ENCODE measurements at places on chromosomes 16 and 17. TPM values are rescaled to one million over a fixed set of nuclear protein-coding genes. Genes with fewer than 3 reads are reported as not detected.
A peak's percentile ranks its signal among the peaks of the same experiment; 100 is the strongest.

DNA sequence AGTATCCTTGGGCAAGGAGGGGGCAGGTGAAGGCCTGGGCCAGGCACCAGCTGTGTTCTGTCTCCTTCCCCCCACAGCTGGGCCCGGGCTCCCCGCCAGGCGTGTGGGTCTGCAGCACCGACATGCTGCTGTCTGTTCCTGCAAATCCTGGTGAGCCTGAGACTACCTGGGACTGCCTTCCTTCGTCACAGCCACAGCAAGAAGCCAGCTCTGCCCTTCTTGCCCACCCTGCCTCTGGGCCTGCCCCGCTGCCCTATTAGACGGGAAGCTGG, 12.3 kb downstream of the FCSK start:
- DNase-seq, result no peak
- H3K27me3 ChIP-seq, result no peaks in the 10 kb centered on the region
- no peak overlapping the region for H3K4me3 ChIP-seq
- no peak overlapping the region for H3K27ac ChIP-seq
- peaks cover 6% of the 10 kb centered on the region for H3K36me3 ChIP-seq
- H3K4me1 ChIP-seq, result no peaks in the 10 kb centered on the region

DNA sequence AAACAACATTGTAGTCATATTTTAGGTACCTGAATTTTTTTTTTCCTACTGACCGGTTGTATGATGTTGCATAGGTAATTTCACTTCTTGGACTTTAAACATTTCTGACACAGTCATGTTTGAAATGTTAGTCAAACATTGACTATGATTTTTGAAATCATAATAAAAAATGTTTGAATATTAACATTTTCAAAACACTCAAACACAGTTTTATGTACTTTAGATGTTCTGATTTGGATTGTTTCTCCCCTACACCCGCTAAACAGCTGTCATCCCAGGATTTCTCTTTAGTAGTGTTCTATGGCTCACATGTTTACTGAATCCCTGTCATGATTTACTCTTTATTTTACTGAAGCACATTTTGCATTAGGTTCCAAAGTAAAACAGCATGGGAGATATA, 102.9 kb upstream of the NPEPPS start:
- no peak overlapping the region for H3K4me3 ChIP-seq
- H3K27ac ChIP-seq, result no peak overlapping the region
- peaks cover 11% of the 10 kb centered on the region for H3K4me1 ChIP-seq

GRCh38 chr16:48164907-48165715, 9.3 kb upstream of the ABCC12 start:
- no peaks in the 10 kb centered on the region for H3K36me3 ChIP-seq
- peak overlapping the region; percentile 45 for H3K27ac ChIP-seq
- peaks cover 18% of the 10 kb centered on the region for H3K4me1 ChIP-seq
- H3K27me3 ChIP-seq, result no peaks in the 10 kb centered on the region

- H3K4me3 ChIP-seq, result no peak overlapping the region
- peak; percentile 80 for DNase-seq
- H3K27ac ChIP-seq, result no peak overlapping the region
These were observed 3.9 kb upstream of the KRT28 start for GRCh38 chr17:40803617-40804082.

- H3K27ac ChIP-seq, result no peak overlapping the region
- peaks cover 2% of the 10 kb centered on the region for H3K36me3 ChIP-seq
- H3K27me3 ChIP-seq, result no peaks in the 10 kb centered on the region
- no peak for DNase-seq
- no peak overlapping the region for H3K4me3 ChIP-seq
These were observed 167.0 kb upstream of the RPH3AL start for GRCh38 chr17:519450-520212.

DNA sequence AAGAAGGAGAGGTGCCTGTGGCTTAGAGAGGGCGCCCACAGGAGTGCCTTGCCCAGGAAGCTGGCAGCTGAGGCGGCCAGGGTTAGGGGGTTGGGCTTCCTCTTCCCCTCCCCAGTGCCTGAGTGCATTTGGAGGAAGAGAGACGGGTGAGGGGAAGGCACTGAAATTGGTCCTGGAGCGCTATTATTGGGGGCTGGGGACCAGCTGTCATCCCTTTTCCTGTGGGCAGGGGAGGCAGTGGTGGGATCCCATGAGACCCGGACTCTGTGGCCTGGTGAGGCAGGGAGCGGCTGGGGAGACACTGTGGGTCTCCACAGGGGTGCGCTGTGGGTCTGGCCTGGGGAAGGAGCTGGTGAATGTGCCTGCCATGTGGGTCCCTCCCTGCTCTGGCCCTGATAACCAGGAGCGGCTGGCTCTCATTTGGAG, 259.7 kb downstream of the SEC14L1 start:
- peak; percentile 51 for DNase-seq
- peaks cover 5% of the 10 kb centered on the region for H3K36me3 ChIP-seq
- H3K4me3 ChIP-seq, result no peak overlapping the region
- H3K27me3 ChIP-seq, result no peaks in the 10 kb centered on the region
- no peak overlapping the region for H3K27ac ChIP-seq

DNA sequence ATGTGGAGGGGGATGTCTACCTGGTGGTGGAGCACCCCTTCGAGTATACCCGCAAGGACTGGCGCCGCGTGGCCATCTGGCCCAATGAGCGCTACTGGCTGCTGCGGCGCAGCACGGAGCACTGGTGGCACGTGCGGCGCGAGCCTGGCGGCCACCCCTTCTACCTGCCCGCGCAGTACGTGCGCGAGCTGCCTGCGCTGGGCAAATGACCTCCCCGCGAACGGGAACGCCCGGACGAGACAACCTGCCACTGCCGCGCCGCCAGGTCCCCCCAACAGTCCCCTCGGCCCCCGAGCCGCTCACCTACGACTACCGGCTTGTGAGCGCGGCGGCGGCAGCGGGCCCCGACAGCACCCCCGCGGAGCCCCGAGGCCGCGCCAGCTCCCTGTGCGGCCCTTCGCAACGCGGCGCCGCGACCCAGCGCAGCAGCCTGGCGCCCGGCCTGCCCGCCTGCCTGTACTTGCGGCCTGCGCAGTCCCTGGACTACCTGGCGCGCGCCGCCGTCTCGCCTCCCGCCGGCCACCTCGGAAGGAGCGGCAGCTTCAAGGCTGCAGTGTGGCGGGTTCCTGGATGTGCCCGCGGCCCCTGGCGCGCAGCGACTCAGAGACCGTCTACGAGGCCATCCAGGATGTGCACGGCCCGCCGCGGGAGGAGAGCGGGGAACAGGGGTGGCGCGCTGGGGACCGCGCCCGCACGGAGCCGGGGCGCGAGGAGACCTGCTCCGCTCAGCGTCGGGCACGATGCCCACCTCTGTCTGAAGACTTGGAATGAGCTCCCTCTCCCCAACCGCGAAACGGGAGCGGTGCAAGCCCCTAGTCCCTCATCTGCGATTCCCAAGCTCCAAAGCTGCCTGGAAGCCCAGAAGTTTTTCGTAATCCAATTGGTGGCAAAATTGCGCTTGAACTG, 48.7 kb upstream of the AMZ2 start:
- peaks cover 41% of the 10 kb centered on the region for H3K4me1 ChIP-seq
- no peak for DNase-seq
- H3K27me3 ChIP-seq, result peaks cover 3% of the 10 kb centered on the region
- no peak overlapping the region for H3K4me3 ChIP-seq
- no peak overlapping the region for H3K27ac ChIP-seq
- no peaks in the 10 kb centered on the region for H3K36me3 ChIP-seq

DNA sequence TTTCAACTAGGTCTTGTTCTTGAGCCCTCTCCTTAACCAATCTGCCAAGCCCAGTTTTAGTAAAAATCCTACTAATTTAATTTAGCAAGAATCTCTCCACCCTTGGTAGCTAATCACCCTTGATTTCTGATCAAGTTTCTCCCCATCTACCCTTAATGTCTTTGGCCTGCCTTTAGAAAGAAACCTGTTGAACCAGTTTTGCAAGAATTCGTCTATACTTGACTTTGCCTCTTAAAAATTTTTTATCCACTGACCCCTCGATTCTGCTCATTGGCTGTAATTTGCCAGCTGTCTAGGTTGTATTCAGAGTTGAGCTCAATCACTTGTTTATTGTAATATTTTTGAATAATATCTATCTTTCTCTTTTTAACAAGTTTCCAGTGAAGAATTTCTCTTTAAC, 1138.5 kb downstream of the CDH11 start:
- DNase-seq, result no peak
- H3K27ac ChIP-seq, result no peak overlapping the region
- no peak overlapping the region for H3K4me3 ChIP-seq
- no peaks in the 10 kb centered on the region for H3K4me1 ChIP-seq
- no peaks in the 10 kb centered on the region for H3K36me3 ChIP-seq
- H3K27me3 ChIP-seq, result no peaks in the 10 kb centered on the region

- peaks cover 6% of the 10 kb centered on the region for H3K27me3 ChIP-seq
- H3K4me3 ChIP-seq, result no peak overlapping the region
- DNase-seq, result no peak
- H3K36me3 ChIP-seq, result no peaks in the 10 kb centered on the region
- no peak overlapping the region for H3K27ac ChIP-seq
- peaks cover 5% of the 10 kb centered on the region for H3K4me1 ChIP-seq
These were observed 2.5 kb downstream of the HS3ST2 start for GRCh38 chr16:22816475-22816874.

GRCh38 chr16:5510819-5511370, 413.3 kb upstream of the EEF2KMT start:
- H3K4me1 ChIP-seq, result no peaks in the 10 kb centered on the region
- peaks cover 3% of the 10 kb centered on the region for H3K27me3 ChIP-seq
- no peaks in the 10 kb centered on the region for H3K36me3 ChIP-seq
- no peak overlapping the region for H3K4me3 ChIP-seq

GRCh38 chr17:40307740-40308239, 1.2 kb upstream of the RARA start:
- H3K4me3 ChIP-seq, result no peak overlapping the region
- H3K36me3 ChIP-seq, result no peaks in the 10 kb centered on the region
- H3K27ac ChIP-seq, result peak overlapping the region; percentile 14
- DNase-seq, result no peak
- H3K27me3 ChIP-seq, result no peaks in the 10 kb centered on the region
- H3K4me1 ChIP-seq, result peaks cover 57% of the 10 kb centered on the region

DNA sequence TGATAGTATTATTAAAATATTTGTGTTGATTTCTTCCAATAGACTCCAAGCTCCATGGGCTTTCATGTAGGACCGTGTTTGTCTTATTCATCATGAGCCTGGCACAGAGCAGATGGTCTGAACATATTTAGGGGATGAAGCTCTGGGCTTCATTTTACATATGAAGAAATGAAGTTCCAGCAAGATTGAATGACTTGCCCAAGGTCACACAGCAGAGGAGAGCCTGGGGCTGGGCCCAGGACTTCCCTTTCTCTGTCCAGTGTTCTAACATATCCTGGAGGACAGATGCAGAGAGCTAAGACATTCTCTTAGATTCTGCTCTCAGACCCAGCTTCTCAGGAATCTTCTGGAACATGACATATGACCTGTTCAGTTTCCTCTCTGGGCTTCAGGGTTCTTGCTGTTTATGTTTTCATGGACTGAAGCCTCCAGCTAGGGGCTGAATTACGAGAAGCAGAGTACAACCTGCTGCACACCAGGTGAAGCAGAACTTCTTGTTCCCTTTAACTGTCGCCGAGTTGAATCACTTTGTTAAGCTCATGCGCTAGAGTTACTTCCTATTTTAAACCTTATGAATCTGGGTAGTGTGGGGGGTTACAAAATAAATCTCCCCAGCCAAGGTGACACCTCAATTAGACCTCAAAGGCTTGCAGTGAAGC, 53.6 kb downstream of the GPRC5B start:
- DNase-seq, result no peak
- no peaks in the 10 kb centered on the region for H3K36me3 ChIP-seq
- no peak overlapping the region for H3K4me3 ChIP-seq
- H3K27me3 ChIP-seq, result no peaks in the 10 kb centered on the region

- peak overlapping the region; percentile 62 for H3K27ac ChIP-seq
- H3K4me1 ChIP-seq, result peaks cover 39% of the 10 kb centered on the region
- no peak for DNase-seq
These were observed 44.0 kb downstream of the TUBD1 start for GRCh38 chr17:59848778-59849177.

DNA sequence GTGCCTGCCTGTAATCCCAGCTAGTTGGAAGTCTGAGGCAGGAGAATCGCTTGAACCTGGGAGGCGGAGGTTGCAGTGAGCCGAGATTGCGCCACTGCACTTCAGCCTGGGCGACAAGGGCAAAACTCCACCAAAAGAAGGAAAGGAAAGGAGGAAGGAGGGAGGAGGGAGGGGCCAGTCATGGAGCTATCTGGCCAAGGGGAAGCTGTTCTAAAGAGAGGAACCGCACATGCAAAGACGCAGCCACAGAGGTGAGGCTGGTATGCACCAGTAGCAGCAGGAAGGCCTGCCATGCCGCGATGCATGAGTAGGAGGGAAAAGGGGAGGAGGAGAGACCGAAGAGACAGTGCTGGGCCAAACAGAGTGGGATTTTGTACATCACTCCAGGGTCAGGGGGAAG, 35.9 kb downstream of the HSBP1 start:
- no peaks in the 10 kb centered on the region for H3K36me3 ChIP-seq
- H3K27ac ChIP-seq, result no peak overlapping the region
- no peaks in the 10 kb centered on the region for H3K27me3 ChIP-seq

- no peaks in the 10 kb centered on the region for H3K27me3 ChIP-seq
- H3K4me1 ChIP-seq, result no peaks in the 10 kb centered on the region
- no peak overlapping the region for H3K27ac ChIP-seq
- no peaks in the 10 kb centered on the region for H3K36me3 ChIP-seq
- no peak overlapping the region for H3K4me3 ChIP-seq
These were observed 32.9 kb downstream of the CFAP20 start for GRCh38 chr16:58096249-58096648.

GRCh38 chr16:55499951-55500529, 8.8 kb upstream of the LPCAT2 start:
- no peaks in the 10 kb centered on the region for H3K36me3 ChIP-seq
- H3K27ac ChIP-seq, result no peak overlapping the region
- H3K27me3 ChIP-seq, result no peaks in the 10 kb centered on the region
- H3K4me3 ChIP-seq, result no peak overlapping the region

Gene KRT25
- not detected for polyA plus RNA-seq

Gene CTRB1
- polyA plus RNA-seq, result not detected

Gene MMP2
- 6.0 TPM for polyA plus RNA-seq

Gene MPP2
- 0.13 TPM for polyA plus RNA-seq

Gene RAB40C
- 6.1 TPM for polyA plus RNA-seq

Gene TLCD3B
- 0.05 TPM for polyA plus RNA-seq
